Thoracic aorta (tissue), 2 donors: ENCODE measurements at places on chromosomes 12 and 14. TPM values are rescaled to one million over a fixed set of nuclear protein-coding genes. Genes with fewer than 3 reads are reported as not detected.

DNA sequence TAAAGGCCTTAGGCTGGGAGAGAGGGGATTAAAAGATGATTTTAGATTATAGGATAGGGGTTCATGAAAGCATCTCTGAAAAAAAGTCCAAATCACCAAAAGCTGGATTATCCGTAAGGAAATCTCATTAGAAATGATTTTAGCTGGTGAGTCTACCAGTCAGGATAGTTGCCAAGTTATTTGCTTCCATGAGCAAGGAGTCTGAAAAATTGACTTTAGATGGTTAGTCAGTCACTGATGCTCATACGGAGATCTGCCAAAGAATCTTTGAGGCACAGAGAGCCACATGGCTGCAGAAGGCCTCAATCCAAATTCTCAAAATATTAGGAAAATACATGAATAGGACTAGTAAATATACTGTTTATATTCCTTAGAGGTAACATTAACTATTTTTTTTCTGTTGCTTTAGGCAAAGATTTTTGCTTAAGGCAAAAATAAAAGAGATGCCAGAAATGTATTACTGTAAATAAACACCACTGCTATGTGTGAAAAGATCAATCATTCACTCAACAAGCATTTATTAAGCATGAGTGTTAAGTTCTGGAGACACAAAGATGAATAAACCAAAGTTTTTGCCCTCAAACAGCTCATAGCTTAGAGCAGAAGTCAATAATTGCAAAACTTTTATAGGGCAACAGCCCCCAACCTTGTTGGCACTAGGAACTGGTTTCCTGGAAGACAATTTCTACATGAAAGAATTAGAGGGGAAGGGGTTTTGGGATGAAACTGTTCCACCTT, 105.2 kb downstream of the BBS10 start:
- H3K27me3 ChIP-seq = no peaks in the 10 kb centered on the region
- H3K4me3 ChIP-seq = no peak overlapping the region
- no peak for DNase-seq
- H3K27ac ChIP-seq = no peak overlapping the region
- H3K36me3 ChIP-seq = no peaks in the 10 kb centered on the region
- peaks cover 4% of the 10 kb centered on the region for H3K4me1 ChIP-seq

SERPINA10 gene
- 0.28 TPM for total RNA-seq

GRCh38 chr14:39230416-39231035, 3.2 kb upstream of the MIA2 start:
- no peaks in the 10 kb centered on the region for H3K4me1 ChIP-seq
- DNase-seq = no peak
- H3K4me3 ChIP-seq = no peak overlapping the region
- H3K36me3 ChIP-seq = no peaks in the 10 kb centered on the region
- no peaks in the 10 kb centered on the region for H3K27me3 ChIP-seq

KERA gene
- not detected for total RNA-seq

DNA sequence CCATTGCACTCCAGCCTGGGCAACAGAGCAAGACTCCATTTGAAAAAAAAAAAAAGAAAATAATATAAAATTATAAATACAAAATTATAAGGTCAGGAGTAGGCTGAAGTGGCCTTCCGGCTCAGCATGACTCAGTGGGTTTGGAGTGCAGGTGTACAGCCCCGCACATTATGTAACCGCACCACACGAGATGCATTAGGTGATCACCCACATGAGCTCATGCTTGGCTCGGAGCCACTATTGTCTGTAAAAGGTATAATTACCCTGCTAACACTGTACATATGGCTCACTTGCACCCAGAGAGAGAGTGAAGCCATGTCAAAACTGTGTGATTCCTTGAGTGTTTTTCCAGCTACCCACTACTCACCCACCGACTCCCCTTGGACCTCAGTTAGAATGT, 557.0 kb downstream of the SLC6A15 start:
- no peak overlapping the region for H3K27ac ChIP-seq
- no peak for DNase-seq
- H3K36me3 ChIP-seq = no peaks in the 10 kb centered on the region
- no peak overlapping the region for H3K4me3 ChIP-seq
- no peaks in the 10 kb centered on the region for H3K27me3 ChIP-seq

TRHDE gene
- total RNA-seq = 3.5 TPM

- no peak for DNase-seq
- no peak overlapping the region for H3K27ac ChIP-seq
- H3K27me3 ChIP-seq = no peaks in the 10 kb centered on the region
- peaks cover 11% of the 10 kb centered on the region for H3K4me1 ChIP-seq
- H3K36me3 ChIP-seq = no peaks in the 10 kb centered on the region
These were observed 10.0 kb downstream of the CAPZA3 start for GRCh38 chr12:18747895-18748294.

DNA sequence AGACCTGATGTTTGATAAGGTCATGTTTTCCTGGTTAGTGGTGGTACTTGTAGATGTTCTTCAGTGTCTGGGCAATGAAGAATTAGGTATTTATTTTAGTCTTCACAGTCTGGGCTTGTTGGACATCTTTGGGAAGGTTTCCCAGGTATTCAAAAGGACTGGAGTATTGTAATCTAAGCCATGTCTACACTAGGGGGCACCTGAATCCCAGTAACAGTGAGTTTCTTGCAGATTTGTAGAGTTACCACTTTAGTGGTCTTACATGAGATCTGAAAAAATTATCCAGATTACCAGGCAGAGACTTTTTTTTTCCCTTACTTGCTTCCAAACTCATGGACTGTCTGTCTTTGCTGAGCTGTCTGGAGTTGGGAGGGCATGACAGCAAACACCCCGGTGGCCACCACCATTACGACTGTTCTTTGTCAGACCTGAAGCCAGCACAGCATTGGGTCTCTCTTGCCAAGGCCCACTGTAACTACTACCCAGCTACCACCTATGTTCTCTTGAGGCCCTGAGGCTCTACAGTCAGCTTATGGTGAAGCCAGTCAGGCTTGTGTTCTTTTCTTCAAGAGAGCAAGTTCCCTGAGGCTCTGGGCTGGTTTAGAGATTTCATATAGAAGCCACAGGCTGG, 820.7 kb upstream of the FBXO33 start:
- no peaks in the 10 kb centered on the region for H3K4me1 ChIP-seq
- H3K27me3 ChIP-seq = no peaks in the 10 kb centered on the region
- DNase-seq = no peak
- no peaks in the 10 kb centered on the region for H3K36me3 ChIP-seq
- no peak overlapping the region for H3K27ac ChIP-seq

IFNG-AS1 gene
- total RNA-seq = 0.92 TPM

DNA sequence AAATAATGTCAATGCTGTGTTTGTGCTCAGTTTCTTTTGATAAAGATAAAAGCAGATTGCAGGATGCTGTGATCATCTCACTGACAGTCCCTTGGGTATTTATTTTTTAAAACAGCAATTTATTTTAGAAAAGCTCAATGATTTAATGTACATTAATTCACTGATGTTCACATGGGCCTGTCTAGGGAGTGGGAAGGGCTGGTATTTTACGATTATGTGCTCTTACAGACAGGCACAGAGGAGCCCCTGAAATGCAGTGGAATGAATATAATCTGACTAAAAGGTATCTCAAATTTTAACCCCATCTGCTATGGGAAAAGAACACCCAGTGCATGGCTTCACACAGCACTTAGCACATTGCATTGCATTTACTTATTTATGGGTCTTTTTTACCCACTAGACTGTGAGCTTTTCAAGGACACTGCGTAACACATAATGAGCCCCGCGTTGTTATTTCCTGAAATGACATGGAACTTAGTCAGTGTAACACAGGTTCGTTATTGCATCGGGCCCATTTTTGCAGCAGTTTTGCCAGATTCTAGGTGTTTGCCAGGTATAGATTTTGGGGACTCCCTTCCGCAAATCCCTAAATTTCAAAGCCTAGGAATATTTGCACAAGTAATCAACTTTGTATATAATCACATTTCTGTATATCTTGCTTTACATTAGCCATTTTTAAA, 425.3 kb upstream of the FBXO33 start:
- no peaks in the 10 kb centered on the region for H3K4me1 ChIP-seq
- DNase-seq = no peak
- H3K27ac ChIP-seq = no peak overlapping the region
- H3K36me3 ChIP-seq = no peaks in the 10 kb centered on the region
- H3K27me3 ChIP-seq = no peaks in the 10 kb centered on the region
- H3K4me3 ChIP-seq = no peak overlapping the region

- H3K27ac ChIP-seq = no peak overlapping the region
- peaks cover 10% of the 10 kb centered on the region for H3K36me3 ChIP-seq
- no peak for DNase-seq
These were observed 70.2 kb downstream of the BAZ1A start for GRCh38 chr14:34804933-34805332.

HCAR2 gene
- total RNA-seq = not detected

DNA sequence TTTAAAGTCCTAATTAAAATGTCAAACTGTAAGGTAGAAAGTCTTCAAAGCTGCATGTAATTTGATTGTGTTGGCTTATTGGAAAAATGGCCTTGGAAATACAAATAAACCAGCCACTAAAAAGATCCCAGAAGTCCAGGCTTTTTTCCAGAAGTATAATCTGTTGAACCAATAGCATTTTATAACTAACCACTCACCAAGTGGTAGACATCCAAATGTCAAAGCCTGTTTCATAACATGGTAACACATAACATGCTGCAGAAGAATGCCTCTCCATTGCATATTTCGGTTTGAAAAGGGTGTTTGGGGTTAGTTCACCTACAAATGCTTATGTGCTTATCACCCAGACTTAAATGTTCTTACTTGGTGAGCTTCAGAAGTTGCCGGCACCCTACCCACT, 183.7 kb upstream of the DIO2 start:
- DNase-seq = no peak
- no peak overlapping the region for H3K4me3 ChIP-seq
- H3K27me3 ChIP-seq = no peaks in the 10 kb centered on the region
- H3K27ac ChIP-seq = no peak overlapping the region
- H3K36me3 ChIP-seq = no peaks in the 10 kb centered on the region

- H3K27me3 ChIP-seq = no peaks in the 10 kb centered on the region
- H3K4me1 ChIP-seq = no peaks in the 10 kb centered on the region
- H3K27ac ChIP-seq = no peak overlapping the region
These were observed 12.7 kb downstream of the SCYL2 start for GRCh38 chr12:100279607-100280244.

LRRC10 gene
- not detected for total RNA-seq

DNA sequence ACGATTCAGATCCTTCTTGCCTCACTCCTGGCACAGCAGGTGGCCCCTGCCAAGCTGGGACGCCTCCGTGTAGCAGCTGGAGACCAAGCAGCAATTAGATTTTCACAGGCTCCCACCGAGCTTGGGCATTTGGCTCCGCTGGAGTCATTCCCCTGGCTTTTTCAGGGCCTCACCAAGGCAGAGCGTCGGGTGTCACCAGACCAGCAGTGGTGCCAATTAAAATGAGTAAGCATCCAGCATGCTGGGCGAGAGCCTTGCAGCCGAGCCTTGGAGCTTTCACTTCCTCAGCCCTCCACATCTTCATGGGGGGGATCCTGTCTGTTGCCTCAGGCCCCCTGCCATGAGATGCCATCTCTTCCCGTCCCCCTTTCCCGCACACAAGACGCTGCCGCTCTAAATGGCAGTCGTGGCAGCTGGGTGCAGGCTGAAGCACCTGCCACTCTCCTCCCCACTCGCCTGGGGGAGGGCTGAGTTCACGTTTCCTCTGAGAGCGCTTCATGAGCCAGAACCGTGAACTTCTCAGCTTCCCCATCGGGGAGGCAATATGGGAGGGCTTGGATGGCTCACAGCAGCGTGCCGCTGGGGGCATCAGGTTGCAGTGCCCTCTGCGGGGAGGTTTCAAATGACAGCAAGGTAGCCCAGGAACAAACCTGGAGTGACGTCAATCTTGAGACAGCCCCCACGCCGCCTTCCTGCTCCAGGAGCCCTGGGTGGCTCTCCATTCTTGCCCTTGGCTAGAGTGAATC, 11.7 kb downstream of the TPCN1 start:
- H3K27ac ChIP-seq = peak overlapping the region; percentile 80
- no peaks in the 10 kb centered on the region for H3K27me3 ChIP-seq
- H3K4me1 ChIP-seq = peaks cover 68% of the 10 kb centered on the region
- peaks cover 17% of the 10 kb centered on the region for H3K36me3 ChIP-seq
- H3K4me3 ChIP-seq = peak overlapping the region; percentile 68

CCDC197 gene
- total RNA-seq = not detected

DNA sequence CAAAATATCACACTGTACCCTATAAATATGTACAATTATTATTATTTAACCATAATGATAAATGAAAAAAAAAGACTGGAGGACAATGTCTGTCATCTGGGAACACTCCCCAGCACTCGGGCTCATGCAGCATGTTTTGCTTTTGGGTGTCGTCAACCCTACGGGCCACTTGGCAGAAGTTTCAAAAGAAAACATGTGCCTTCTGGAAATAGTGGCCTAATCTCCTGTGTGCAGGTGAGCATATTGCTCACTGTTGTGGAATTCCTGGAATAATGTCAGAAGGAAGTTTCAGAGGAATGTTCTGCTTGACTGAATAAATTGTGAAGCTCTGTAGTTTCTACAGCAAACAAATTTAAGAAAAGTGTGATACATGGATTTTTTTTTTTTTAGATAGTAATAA, 298.3 kb downstream of the SSPN start:
- H3K4me3 ChIP-seq = no peak overlapping the region
- no peak overlapping the region for H3K27ac ChIP-seq
- no peaks in the 10 kb centered on the region for H3K36me3 ChIP-seq
- H3K4me1 ChIP-seq = no peaks in the 10 kb centered on the region
- no peak for DNase-seq

ATP2B1 gene
- 21.2 TPM for total RNA-seq

PLXNC1 gene
- total RNA-seq = 8.5 TPM

NGB gene
- not detected for total RNA-seq

NID2 gene
- 33.3 TPM for total RNA-seq

ASCL1 gene
- not detected for total RNA-seq

DNA sequence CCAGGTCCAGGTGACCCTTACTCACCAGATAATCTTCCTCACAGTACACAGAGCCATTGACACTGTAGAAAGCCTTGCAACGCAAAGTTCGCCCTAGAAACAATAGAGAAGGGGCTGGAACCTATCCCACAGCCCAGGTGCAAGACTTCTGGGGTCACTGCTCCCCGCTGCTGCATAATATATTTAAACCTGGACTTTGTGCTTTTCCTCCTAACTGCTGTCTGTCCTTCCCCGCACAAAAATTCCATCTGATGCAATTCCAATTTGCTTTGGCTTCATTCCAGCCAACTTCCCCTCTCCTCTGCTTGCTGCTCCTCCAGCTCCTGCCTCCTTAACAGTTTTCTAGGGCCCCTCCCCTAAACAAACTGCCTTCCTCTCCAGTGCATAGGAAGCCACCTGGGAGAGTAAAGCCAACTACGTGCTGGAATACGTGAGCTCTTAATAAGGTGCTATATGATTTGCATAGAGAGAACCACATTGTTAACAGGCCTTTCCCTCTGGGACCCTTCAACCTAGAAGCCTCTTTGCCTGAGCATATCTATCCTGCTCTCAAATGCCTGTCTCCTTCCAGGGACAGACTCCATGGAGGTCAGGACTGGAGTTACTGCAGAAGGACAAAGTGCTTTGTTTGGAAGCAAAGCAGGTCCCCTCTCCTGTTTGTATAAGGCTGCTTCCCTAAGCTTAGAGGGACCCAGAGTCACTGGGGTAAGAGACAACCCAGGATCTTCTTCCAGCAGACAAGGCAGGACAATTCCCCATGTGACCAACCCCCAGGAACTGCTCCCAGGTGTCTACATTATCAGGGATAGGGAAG, 5.5 kb downstream of the AJUBA start:
- H3K36me3 ChIP-seq = peaks cover 4% of the 10 kb centered on the region
- no peaks in the 10 kb centered on the region for H3K27me3 ChIP-seq
- no peak for DNase-seq
- peaks cover 34% of the 10 kb centered on the region for H3K4me1 ChIP-seq

GRCh38 chr14:83611491-83611890, 1918.5 kb upstream of the FLRT2 start:
- no peaks in the 10 kb centered on the region for H3K36me3 ChIP-seq
- no peak for DNase-seq
- H3K27me3 ChIP-seq = no peaks in the 10 kb centered on the region
- H3K27ac ChIP-seq = no peak overlapping the region
